ENCODE measurements at places on chromosomes 12 and 14.

DNA sequence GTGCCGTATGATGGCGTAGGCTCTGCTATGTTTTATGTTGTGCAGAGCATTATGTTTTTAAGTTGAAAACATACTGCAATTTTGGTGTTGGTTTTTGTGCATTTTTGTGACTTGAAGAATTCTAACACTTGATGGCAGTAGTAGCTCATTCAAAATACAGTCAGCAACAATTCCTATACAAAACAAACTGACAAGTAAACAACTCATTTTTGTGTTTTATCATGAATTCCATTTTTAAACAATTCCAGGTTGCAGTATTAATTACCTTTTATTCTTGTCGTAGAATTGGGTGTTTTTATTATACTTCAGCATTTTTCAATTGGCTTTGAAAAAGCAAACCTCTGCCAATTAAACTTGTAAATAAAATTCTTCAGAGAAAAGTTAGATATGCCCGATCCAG is 4.1 kb upstream of the CCER1 start:
- DNase-seq: no peak

DNA sequence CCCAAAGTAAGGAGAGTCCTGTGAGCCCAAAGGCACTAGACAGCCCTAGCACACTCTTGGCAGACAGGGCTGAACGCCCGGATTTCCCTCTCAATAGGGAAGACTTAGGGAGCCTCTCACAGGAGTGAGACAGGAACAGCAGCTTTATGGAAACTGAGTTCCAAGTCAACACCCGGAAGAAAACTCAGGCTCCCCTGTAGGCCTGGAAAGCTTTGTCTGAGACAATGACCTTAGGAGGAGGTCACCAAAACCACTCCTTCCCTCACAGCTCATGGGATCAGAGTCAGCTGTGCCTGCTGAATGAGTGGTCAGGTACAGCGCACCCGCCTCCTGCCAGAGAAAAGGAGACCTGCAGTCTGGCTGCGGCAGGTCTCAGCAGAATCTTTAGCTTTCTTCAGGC is 229.5 kb downstream of the CACNA1C start:
- peak; percentile 41 for DNase-seq

DNA sequence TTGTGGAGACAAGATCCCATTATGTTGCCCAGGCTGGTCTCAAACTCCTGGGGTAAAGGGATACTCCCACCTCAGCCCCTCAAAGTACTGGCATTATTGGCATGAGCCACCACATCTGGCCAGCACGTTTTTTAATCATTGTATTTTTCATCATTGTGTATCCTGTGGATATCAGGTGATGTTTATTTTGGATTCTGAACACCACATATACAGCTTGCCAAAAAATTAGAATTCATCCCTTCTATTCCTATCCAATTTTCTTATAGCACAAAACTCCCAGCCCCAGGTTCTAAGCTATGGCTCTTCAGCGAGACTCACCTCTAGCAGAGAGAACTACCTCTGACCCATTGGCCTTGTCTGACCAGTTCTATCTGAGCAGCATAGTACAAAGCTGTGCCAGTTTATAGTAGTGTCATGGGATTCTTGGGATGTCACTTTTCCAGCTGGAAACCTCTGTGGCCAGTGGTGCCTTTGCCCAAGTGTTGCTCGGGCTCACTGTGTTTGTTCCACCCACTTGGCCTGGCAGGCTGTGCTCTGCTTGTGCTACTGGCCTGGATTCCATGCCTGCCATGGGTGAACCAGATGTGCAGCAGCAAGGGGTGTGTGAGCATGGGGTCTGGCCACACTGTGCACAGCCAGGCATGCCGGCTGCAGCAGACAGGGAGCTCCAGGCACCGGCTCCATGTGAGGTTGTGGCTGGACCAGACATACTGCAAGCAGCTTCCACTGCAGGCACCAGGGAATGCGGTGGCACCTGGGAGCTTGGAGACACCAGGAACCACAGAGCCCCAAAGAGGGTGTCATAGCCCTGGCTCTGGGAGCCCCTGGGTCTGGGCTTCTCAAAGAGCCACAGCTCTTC is 37.2 kb downstream of the TIMELESS start:
- no peak for DNase-seq

DNA sequence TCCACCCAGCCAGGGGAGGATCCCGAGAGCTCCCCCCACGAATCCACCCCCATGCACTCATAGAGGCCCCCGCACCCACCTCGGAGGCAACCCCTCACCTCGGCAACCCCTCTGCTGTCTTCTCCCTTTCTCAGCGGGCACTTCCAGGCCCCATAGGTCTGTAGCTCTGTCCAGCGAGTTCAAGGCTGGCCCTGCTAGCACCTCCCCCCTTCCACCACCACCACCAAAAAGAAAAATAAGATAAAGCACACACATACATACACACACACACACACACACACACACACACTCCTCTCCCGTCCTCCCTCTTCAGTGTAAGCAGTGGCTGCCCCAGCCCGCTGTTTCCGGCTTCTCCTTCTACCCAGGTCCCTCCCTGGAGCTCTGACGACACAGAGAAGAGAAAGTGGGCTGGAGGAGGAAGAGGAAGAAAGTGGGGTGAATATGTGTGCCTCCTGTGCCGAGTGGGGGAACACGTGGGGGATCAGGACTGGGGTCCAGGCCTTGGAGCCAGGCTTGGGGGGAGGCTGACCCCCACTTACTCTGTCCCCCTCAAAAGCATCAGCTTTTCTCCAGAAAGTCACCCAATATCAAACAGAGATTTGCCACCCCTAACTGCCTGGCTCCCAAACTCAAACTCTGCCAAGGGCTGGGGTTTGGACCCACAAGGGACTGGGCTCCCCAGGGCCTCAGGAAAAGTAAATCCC is at the start of gene STAT6:
Gene STAT6 (minus strand): TSS at position 332 of the 704 bp plus-strand sequence. CDS start 3,084 bp downstream, outside the sequence.
- DNase-seq: peak; percentile 96

GRCh38 chr12:67068204-67068731 is 200.9 kb upstream of the CAND1 start:
- DNase-seq: peak; percentile 48

DNA sequence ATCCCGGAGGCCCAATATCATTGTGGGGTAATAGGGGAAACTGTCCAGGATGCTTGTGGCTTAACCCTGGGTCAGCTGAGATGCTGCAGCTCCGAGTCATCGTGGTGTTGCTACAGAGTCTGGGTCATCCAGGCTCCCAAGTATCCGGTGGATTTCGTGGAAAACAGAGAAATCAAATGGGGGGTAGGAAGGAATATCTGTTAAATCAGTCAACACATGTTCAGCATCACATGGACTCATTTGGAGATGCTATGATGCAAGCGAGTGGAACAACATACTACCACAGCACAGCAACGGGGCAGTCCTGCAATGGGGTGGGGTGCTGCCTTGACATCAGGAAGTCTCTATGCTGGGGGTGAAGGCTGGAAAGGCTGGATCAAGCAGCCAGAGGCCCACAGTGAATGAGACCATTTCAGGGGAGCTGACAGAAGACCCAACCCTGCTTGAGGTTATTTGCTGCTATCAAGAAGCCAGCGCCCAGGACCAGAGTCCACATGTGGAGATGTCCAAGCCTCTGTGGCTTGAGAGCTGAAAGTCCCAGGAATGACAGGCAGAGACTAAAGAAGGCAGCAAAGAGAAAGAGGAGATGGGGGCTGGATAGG is 22.9 kb downstream of the VDR start:
- peak; percentile 78 for DNase-seq

GRCh38 chr12:87259391-87259790 is 769.8 kb downstream of the C12orf50 start:
- DNase-seq: no peak

- no peak for DNase-seq
Measured at GRCh38 chr12:23555180-23555824, 394.2 kb downstream of the SOX5 start.

GRCh38 chr14:35515916-35516315 is 18.0 kb upstream of the INSM2 start:
- no peak for DNase-seq

DNA sequence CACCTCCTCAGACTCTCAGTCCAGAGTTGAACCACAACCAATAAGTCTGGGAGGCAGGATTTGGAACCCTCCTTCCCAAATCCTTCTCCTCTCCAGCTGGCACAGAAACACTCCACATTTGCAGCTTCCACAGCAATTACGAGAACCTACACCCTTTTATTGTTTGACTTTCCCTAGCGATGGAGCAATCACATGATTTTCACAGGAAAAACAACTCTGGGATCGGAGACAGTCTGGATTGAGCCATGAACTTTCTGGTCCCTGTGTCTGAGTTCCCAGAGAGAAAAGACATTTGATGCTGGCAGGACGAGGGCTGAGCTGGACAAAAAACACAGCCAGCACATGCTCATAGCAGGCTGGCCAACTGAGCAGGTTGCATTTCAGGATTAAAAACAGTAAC is 49.0 kb upstream of the STON2 start:
- DNase-seq: no peak

DNA sequence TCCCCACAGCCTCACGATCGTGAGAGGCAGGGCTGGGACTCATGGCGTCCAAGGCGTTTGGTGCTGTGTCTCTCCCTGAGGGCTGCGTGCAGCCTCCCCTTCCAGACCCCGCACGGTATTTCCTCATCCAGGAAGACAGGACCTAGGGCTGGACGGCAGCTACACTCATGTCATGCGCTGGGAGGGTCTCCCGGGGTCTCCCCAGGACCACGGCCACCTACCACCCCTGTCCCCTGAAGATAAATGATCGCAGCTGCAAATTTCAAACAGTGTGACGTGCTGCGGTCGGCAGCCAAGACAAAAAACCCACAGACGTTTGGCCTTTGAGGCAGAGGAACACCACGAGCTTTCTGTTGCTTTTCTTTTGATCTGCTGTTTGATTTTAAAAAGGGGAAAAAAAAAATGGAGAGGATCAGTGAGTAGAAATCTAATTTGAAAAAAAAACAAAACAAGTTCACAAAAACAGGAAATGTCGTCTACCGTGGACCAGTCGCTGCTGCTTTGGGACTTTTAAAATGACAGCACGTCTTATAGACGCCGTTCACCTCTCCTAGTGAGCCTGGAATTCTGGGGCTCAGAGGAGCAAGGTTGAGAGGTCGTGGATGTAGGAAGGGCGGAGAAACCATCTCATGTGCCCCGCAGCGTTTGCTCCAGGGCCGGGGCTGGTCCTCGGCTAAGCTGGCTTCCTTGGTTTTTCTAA is 237.6 kb downstream of the SLC41A2 start:
- DNase-seq: peak; percentile 87

GRCh38 chr12:47983541-47984115 is 20.2 kb downstream of the TMEM106C start:
- DNase-seq: no peak

GRCh38 chr12:45582986-45583659 is 146.4 kb upstream of the ARID2 start:
- DNase-seq: no peak

DNA sequence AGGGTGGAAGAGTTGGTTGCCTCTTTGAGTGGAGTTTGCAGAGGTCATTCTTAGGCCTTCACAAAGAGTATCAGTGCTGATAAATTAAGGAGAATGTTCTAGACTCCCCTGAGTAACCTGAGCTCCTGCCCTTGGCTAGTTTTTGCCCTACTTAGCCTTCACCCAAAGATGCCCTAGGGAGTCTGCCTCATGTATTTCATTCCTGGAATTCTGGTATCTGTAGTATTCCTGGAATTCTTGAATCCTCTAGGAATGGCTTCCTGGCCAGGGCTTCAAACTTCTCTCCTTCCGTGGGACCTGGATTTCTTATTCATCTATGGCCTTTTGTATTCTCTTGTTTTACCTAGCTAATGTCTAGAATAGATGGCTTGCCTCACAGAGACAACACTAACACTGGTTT is 701.1 kb downstream of the NOVA1 start:
- DNase-seq: no peak

GRCh38 chr12:131863711-131864396 is 30.6 kb upstream of the ULK1 start:
- DNase-seq: no peak

DNA sequence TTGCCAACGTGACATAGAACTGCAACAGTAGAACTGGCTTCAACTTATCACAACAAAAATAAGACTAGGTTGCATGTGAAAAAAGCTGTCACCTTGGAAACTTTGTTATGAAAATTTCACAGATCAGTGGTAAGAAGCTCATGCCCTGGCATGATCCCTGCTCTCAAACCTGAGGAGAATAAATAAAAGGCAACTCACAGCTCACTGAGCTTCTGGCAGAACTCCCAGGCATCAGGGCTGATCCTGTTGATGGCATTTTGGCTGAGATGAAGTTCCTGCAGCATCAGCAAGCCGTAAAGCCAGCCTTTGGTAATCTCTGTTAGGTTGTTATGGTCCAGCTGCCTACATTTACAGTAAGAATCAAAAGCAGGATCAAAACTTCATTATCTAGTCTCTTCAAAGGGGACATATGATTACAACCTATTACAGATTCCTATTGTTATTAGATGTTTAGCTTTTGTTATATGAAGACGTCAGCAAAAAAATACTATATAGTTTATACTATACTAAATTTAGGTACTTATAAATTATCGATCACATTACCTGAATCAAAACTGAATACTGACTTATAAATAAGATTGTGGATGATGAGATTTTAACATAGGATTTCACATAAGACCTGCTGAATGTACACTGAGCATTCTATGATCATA is 32.0 kb downstream of the LRIG3 start:
- DNase-seq: no peak

DNA sequence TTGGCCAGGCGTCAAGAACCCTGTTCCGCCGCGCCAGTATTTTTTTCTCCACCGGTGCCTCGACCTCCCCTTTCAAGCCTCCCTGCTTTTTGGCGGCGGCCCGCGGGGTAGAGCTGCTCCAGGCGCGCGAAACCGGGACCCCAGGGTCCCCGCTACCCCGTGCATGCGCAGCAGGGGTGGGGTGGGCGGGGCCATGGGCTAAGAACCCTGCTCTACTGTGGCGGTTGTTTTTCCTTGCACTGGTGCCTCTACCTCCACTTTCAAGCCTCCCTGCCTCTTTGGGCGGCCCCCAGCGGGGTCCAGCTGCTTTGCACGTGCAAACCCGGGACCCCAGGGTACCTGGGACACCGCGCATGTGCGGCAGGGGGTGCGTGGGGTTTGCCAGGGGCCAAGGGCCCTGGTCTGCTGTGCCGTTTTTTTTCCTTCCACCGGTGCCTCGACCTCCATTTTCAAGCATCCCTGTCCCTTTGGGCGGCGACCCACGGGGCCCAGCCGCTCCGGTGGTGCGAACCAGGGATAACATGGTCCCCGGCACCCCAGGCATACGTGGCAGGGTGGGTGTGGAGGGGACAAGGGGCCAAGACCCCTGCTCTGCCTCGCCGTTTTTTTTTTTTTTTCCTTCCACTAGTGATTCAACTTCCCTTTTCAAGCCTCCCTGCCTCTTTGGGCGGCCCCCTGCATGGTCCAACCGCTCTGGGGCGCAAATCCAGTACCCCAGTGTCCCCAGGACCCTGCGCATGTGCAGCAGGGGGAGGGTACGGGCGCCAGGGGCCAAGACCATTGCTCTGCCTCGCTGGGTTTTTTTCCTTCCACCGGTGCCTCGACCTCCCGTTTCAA is 326.8 kb downstream of the ALG10 start:
- DNase-seq: no peak

DNA sequence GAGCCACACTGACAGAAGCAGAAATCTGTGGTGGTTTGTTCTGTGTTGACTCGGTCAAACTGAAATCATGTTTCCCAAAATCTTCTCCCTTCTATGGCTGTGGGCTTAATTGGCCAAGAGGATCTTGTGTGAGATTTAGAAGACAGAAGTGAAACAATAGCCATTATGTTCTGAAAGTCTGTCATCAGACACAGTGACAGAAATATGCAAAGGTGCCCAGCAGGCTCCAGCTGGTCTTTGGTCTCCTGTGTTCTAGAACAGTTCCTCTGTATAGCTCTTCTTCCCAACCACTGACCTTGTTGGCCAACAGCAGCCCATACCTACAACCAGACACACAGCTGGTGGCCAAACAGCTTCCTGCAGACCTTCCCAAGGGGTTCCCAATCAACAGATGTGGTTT is 25.0 kb upstream of the COCH start:
- no peak for DNase-seq

- no peak for DNase-seq
Measured at GRCh38 chr14:63193236-63193635, 11.0 kb upstream of the RHOJ start.

- no peak for DNase-seq
Measured at GRCh38 chr12:57552835-57553313, 3.0 kb downstream of the KIF5A start.
